ENCODE measurements at places on chromosomes 2 and 18. TPM values are rescaled to one million over a fixed set of nuclear protein-coding genes. Genes with fewer than 3 reads are reported as not detected.

- H3K36me3 ChIP-seq: no peaks in the 10 kb centered on the region
- H3K4me1 ChIP-seq: peaks cover 4% of the 10 kb centered on the region
- no peak overlapping the region for H3K4me3 ChIP-seq
- H3K27ac ChIP-seq: peak overlapping the region; percentile 79
- no peak for DNase-seq
- no peaks in the 10 kb centered on the region for H3K27me3 ChIP-seq
Observed at GRCh38 chr2:18912225-18912888, 323.0 kb upstream of the NT5C1B start.

DNA sequence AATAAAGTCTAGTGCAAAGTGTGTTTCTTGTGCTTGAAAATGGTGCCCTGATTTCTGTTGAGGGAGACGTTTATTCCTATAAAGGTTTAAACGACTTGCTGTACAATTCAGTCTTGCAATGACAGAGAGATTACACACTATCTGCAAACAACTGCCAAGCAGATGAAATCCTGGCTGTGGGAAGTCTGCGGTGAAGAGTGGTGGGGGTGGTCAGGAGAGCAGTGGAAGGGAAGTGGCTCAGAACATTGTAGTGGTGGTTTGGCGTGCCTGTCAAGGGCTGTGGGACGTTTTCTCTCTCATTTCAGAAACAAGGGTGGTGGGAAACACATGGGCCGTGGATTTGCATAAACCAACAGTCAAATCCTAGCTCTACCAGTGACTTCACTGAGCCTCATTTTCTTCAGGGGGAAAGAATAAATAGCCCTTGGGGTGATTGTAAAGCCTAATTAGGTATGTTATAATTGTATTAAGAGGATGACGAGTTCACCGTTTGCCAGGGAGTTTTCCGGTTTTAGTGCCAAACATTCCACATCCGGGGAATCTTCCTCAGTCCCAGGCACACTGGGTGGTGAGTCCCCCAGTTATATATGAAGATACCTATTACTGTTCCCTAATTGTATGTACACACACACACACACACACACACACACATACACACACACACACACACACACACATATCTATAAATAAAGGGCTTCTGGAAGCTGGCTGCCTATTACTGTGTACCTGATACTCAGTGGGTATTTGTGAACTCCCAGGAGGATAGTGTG is 115.0 kb downstream of the SPTBN1 start:
- no peak for DNase-seq
- H3K27me3 ChIP-seq: no peaks in the 10 kb centered on the region
- H3K4me1 ChIP-seq: peaks cover 85% of the 10 kb centered on the region
- peak overlapping the region; percentile 96 for H3K27ac ChIP-seq

GRCh38 chr18:28115149-28115550 is 61.8 kb downstream of the CDH2 start:
- H3K27me3 ChIP-seq: no peaks in the 10 kb centered on the region
- peak overlapping the region; percentile 51 for H3K27ac ChIP-seq
- H3K4me3 ChIP-seq: no peak overlapping the region
- no peak for DNase-seq

DNA sequence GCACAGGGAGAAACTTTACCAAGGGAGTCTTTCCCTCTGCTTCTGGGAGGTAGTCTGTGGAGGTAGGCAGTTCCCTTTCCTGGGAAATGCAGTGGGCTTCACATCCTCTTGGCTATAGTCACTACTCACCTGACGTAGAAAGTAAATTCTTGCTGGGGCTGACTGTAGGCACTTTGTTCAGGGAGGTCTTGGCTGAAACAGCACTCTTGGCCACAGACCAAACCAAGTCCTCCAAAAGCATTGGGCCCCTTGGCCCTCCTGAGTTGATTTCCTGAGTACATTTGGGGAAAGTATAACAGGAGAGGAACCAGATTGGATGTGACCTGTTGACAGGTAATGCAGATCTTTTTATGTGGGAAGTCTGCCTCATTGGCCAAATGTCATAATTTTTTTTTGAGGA is 108.9 kb downstream of the MGAT5 start:
- H3K27ac ChIP-seq: no peak overlapping the region
- peaks cover 7% of the 10 kb centered on the region for H3K4me1 ChIP-seq
- H3K4me3 ChIP-seq: no peak overlapping the region
- DNase-seq: no peak
- H3K36me3 ChIP-seq: peaks cover 11% of the 10 kb centered on the region

GRCh38 chr2:65039640-65040039 is 16.6 kb upstream of the CEP68 start:
- no peak overlapping the region for H3K4me3 ChIP-seq
- no peak for DNase-seq
- H3K36me3 ChIP-seq: peaks cover 9% of the 10 kb centered on the region
- H3K4me1 ChIP-seq: no peaks in the 10 kb centered on the region
- H3K27ac ChIP-seq: no peak overlapping the region

SLC9A4 gene
- 0.62 TPM for total RNA-seq

- DNase-seq: no peak
- no peaks in the 10 kb centered on the region for H3K4me1 ChIP-seq
- H3K36me3 ChIP-seq: no peaks in the 10 kb centered on the region
- H3K27me3 ChIP-seq: no peaks in the 10 kb centered on the region
Observed at GRCh38 chr18:76604108-76604934, 109.3 kb upstream of the ZNF516 start.

ITGA6 gene
- total RNA-seq: 69.5 TPM

TEKT4 gene
- 0.34 TPM for total RNA-seq

DNA sequence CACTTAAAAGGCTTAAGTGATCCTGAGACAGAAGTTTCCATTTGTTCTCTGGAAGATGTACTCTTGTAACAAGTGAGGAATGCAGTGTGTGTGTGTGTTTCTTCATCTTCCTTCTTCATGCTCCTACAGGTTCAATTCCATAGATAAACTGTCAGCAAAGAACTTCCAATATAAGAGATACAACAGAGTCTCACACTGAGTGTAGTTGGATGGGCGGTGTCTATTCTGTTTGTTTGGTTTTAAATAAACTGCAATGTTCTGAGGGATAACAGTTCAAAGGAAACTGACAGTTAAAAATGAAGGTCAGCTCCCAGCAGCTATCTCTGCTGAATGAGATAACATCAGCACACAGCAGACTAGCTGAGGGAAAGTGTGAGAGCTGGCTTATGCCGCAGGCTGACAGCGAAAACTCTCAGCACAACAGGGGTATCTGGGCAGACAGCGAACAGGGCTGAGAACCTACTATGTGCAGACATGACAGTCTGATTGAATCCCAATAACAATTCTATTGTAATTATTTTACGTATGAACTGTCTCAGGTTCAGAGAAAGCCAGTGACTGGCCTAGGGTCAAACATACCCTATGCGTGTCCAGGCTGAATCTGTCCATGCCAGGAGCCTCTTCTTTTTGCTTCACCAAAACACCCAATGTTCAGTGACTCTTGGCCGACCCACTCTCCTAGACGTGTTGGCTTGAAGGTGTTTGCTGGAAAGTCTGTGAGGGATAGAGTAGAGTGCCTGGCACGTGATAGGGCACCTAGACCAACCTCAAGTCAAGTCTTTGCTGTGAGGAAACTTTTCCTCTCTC is 201.9 kb upstream of the TRIB2 start:
- no peaks in the 10 kb centered on the region for H3K36me3 ChIP-seq
- H3K4me3 ChIP-seq: no peak overlapping the region
- no peak for DNase-seq
- H3K27me3 ChIP-seq: peaks cover 4% of the 10 kb centered on the region
- H3K27ac ChIP-seq: no peak overlapping the region
- H3K4me1 ChIP-seq: peaks cover 4% of the 10 kb centered on the region

DNA sequence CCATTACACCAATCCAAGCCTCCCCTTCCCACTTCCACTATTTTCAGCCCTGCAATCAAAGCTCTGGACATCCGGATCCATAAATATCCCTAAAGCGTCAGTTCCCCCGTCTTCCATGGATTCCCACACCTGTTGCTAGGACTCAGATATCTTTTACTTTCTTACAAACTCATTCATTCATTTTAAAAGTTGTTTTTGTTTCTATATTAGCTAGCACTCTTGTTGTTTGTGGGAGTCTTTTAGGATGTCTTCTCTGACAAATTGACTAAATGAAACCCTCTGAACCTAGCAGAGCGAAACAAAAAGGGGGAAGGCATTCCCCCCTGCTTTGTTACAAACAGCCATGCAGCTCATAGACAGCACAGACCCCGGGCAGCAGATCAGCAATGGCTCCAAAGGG is 9.0 kb upstream of the NBAS start:
- no peaks in the 10 kb centered on the region for H3K36me3 ChIP-seq
- peak overlapping the region; percentile 29 for H3K27ac ChIP-seq
- no peaks in the 10 kb centered on the region for H3K27me3 ChIP-seq
- H3K4me3 ChIP-seq: no peak overlapping the region

DNA sequence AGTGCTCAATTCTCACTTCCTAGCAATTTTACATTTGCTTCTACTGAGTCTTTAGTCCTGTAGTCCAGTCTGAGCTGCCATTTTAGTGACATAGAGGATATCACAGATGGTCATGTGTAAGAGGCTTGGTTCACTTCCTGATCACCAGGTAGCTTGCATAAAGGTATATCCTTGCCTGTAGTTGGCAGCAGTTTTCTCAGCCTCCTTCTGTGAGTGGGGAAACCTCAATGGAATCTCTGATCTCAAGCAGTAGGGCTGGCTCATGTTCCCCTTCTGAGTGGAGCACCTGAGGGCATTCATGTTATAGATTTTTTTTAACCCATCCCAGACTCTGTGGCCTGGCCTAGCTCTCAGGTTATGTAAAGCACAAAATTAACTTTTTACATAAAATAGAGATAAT is 278.4 kb downstream of the RDH14 start:
- no peak overlapping the region for H3K27ac ChIP-seq
- H3K36me3 ChIP-seq: no peaks in the 10 kb centered on the region
- no peak for DNase-seq
- no peaks in the 10 kb centered on the region for H3K27me3 ChIP-seq

GRCh38 chr18:70041459-70042050 is 93.9 kb upstream of the CD226 start:
- DNase-seq: no peak
- H3K27ac ChIP-seq: no peak overlapping the region
- H3K27me3 ChIP-seq: no peaks in the 10 kb centered on the region
- H3K36me3 ChIP-seq: peaks cover 4% of the 10 kb centered on the region

DNA sequence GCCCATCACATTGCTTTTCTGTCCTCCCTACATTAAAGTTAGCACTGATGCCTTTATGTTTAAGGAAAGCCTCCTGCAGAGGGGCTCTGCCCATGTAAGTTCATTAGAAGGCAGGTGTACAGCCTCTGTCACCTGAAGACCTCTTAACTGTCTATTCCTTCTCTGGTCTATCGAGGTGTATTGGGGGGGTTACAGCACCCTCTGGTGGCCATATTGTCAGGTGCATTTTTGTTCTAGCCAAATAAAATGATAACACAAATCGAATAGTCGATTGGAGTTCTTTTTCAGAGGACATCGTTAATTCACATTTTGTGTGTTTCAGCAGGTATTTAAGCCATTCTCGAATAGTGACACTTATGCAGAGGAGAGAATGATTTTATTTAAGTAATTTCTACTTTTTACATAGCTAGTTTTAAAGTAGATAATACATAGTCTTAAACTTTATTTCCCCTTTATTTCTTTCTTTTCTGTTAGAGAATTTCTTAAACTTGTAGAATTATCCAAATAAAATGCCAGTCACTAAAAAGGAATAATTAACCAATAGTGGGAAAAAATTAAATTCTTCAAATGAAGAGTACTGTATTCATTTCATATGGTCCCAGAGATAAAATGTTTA is 136.8 kb downstream of the NEDD4L start:
- DNase-seq: peak; percentile 47
- no peaks in the 10 kb centered on the region for H3K27me3 ChIP-seq
- H3K4me1 ChIP-seq: peaks cover 26% of the 10 kb centered on the region
- peaks cover 1% of the 10 kb centered on the region for H3K36me3 ChIP-seq
- no peak overlapping the region for H3K4me3 ChIP-seq

FOXI3 gene
- total RNA-seq: 0.57 TPM

DNA sequence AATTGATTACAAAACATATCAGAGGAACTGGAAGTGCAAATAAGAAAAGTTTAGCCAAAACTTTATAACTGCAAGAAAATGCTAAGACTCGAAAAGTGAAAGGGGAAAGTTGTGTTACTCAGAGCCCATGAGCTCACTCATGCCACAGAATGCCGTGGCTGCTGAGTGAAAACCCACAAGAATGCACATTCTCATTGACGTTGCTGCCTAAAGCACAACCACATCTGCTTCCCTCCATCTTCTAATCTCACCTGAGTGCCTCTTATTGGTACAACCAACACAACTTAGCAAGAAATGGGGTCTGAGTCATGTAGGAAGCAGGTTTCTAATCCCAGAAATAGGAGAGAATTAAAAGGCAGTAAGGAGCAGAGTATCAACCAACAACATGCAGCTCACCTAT is 259.7 kb downstream of the LNPK start:
- H3K4me1 ChIP-seq: no peaks in the 10 kb centered on the region
- no peak overlapping the region for H3K4me3 ChIP-seq
- no peaks in the 10 kb centered on the region for H3K27me3 ChIP-seq

GRCh38 chr2:1791685-1792435 is 47.5 kb upstream of the PXDN start:
- no peak overlapping the region for H3K27ac ChIP-seq
- H3K4me3 ChIP-seq: no peak overlapping the region
- no peaks in the 10 kb centered on the region for H3K4me1 ChIP-seq
- no peak for DNase-seq

GRCh38 chr2:119700866-119701265 is 21.9 kb downstream of the TMEM177 start:
- peaks cover 5% of the 10 kb centered on the region for H3K4me1 ChIP-seq
- H3K36me3 ChIP-seq: peaks cover 2% of the 10 kb centered on the region
- H3K27me3 ChIP-seq: peaks cover 24% of the 10 kb centered on the region
- DNase-seq: no peak
- H3K27ac ChIP-seq: no peak overlapping the region

GRCh38 chr2:156340804-156341451 is 8.4 kb upstream of the NR4A2 start:
- H3K4me1 ChIP-seq: peaks cover 25% of the 10 kb centered on the region
- peak overlapping the region; percentile 99 for H3K27ac ChIP-seq
- peak overlapping the region; percentile 85 for H3K4me3 ChIP-seq
- H3K27me3 ChIP-seq: no peaks in the 10 kb centered on the region
- H3K36me3 ChIP-seq: no peaks in the 10 kb centered on the region

LIPG gene
- total RNA-seq: 34.4 TPM

Measured in progenitor cell of endocrine pancreas (in vitro differentiated cells).